A172 (cell line): ENCODE measurements at places on chromosomes 5 and 9. TPM values are rescaled to one million over a fixed set of nuclear protein-coding genes. Genes with fewer than 3 reads are reported as not detected.

The ABO gene
- not detected in 2 replicates for total RNA-seq

The NACC2 gene
- total RNA-seq = 34.2 and 41.6 TPM in 2 replicates

The TXNDC8 gene
- total RNA-seq = not detected in 2 replicates

The SLC6A18 gene
- not detected in 2 replicates for total RNA-seq

DNA sequence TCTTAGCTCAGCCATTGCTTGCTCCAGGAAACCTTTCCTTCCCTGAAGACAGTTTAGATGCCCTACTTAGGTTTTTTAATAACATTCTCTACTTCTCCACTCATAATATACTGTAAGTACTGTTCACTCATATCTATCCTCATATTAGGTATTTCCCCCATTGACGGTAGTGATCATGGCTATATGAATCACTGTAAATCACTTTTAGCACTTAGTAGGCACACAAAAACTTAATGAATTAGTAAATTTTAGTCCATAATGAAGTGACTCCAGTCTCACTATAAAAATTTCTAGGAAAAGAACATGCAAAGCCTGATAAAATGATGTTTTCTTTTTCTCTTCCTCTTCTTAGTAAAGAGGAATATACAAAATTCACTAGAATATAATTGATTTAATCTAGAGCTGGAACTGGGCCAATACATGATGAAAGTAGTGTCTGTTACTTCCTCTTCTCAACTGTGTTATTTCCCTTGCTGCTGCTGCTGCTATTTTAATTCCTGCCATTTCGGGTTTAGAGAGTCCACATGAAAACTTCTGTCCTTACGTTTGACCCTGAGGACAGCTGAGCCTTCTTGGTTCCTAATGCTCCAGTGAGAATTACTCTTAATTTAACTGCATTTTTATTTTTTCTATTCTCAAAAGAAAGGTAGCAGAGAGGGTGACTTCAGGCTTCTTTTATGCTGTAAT is 73.5 kb downstream of the LNPEP start:
- no peak for DNase-seq

DNA sequence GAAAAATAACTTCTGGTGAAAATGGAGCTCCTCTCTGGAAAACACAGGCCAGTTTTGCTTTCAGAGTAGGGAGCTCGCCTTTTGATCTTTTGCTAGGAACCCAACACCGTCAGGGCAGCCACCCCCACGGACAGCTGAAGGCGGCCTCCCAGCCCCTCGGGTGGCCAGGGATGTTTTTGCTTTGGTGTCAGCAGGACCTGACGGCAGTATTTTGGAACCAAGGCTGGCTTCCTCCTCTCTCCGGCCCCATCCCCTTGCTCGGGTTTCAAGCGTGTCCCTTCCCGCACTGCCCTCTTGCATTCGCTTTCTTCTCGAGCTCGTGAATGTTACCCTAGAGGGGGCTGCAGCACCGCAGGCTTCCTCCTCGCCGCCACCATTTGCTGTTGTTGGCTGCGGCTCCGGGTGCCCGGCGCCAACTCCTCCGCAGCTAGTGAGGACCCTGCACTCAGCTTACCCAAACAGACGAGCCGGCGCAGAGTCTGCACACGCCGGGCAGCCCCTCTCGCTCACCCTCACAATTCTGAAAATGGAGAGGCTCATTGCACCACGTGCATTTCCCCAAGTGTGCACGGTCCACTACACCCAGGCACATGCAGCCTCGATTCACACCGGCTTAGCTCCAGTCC is 35.5 kb upstream of the ADAMTSL1 start:
- DNase-seq = no peak

DNA sequence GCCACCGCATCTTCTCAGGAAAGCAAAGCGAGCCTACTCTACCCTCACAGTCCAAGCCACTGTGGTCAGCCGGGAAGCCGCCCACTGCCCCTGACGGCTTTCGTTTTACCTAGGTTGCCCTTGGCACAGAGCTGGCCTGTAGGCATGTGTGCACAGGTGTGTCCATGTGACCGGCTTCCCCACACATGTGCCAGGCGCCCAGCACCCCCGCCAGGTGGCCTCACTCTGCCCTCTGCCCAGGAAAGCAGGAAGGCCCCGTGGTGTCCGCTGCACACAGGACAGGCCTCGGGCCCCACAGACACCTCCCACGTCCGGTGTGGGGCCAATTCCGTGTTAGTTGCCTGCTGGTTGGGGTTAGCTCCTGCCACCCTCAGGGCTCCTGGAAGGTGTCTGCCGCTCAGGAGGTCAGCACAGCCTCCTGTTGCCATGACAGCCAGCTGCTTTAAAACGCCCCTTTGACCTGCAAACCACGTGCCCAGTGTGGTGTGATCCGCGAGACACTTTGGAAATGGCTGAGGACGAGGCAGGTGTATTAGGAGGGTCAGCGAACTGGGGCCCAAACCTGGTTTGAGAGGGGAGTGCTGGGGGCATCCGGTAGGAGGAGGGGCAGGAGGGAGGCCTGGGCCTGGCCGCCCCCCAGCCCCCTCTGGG is 28.7 kb downstream of the TPPP start:
- DNase-seq = no peak
